ENCODE measurements at places on chromosomes 2 and 18. TPM values are rescaled to one million over a fixed set of nuclear protein-coding genes. Genes with fewer than 3 reads are reported as not detected.

The PTPN18 gene
- 36.4 TPM for total RNA-seq

The LAMA3 gene
- total RNA-seq, result 0.31 TPM

- no peak for DNase-seq
These were observed 45.4 kb downstream of the SLC40A1 start for GRCh38 chr2:189534854-189535832.

DNA sequence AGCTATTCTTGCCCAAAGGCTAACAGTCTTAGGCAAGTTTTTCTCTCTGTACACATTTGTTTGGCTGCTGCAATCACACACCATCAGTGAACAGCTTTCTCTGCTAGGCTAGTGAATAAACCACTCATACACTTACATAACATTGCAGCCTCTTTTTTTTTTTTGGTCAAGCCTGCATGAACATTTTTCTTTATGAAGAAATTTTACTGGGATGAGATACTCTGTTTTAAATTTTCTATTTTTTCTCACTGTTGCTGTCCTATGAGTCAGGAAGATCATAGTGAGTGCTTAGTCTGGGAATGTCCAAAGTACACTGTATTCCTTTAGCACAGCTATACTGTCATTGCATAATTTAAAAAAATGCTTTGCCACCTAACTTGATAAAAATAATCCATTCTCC is 58.5 kb downstream of the ROCK1 start:
- DNase-seq, result no peak

DNA sequence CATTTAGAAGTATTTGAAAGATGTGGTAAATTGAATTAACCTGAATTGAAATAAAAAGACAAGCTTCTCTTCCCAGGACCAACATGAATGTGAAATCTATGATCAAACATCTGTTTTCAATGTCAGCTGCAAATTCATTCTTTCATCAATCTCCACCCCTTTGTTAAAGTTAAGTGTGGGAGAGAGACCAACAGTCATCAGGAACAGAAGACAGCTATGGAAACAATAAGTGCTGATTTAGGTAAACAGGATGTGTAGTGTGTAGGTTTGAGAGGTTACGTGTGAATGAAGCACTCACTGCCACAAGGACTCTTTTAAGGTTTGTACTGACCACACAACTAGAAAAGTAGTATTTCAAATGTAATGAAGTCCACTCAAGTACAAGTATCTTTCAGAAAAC is 1659.8 kb upstream of the CELF4 start:
- no peak for DNase-seq

GRCh38 chr18:3727274-3727673 is 277.3 kb downstream of the TGIF1 start:
- DNase-seq, result no peak

GRCh38 chr2:38268691-38269327 is 108.3 kb downstream of the ATL2 start:
- DNase-seq, result no peak
